Astrocyte (in vitro differentiated cells and primary cell): ENCODE measurements at places on chromosomes 11 and 22.

GRCh38 chr11:33530815-33531214 is 169.8 kb downstream of the C11orf91 start:
- DNase-seq = peak; percentile 82

DNA sequence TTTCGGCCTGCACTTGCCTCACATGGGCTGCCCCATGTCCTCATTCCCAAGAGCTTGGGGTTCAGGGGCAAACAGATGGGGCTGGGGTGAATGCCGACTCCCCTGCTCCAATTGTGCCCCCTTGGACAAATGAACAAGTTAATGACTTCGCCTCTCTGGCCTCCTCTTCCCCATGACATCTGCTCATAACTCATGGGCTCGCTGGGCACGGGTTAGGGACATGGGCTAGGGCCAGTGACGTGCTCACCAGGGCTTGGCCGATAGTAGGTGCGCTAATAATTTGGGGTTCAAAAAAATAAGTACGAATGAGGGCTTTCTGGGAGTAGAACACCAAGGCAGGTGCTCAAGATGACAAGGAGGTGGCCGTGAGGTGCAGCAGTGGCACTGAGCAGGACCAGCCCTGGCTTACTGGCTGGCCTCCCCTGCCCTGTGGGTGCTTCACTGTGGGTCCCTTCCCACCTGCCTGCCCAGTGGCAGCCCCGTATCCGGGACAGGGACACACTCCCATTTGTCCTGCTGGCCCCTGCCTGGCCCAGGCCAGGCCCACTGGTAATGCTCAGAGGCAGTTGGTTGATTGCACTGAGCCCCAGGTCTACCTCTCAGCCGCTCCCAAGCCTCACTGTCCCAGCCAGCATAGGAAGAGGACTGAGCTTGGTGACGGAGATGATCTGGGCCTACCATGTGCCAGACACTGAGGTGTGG is 12.3 kb downstream of the CBX6 start:
- DNase-seq = no peak

DNA sequence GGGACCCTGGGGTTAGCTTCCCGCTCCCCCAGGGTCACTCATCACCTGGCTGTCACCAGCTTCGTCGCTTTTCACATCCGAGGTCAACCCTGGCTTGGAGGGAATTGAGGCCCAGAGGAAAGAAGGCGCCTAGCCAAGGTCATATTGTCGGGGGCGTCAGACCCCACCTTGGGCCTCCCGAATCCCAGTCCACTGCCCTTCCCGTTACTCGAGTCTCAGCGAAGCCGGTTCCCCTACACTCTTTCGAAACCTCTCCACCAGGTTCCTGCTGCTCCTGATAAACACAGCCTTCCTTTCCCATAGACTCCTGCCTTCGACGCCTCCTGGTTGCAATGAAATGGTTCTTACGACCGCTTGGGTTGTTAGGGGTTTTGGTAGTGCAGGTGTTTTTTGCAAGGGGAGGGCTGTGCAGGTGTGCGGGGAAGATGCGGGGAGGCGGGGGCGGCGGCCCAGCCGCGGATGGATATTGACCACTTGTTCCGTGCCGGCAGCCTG is 642 bp downstream of the NAA40 start:
- no peak for DNase-seq

- peak; percentile 67 for DNase-seq
Observed at GRCh38 chr11:35550374-35551036, 25.1 kb upstream of the PAMR1 start.

- peak; percentile 54 for DNase-seq
Observed at GRCh38 chr11:65305501-65306268, 9.0 kb upstream of the CDC42EP2 start.

- DNase-seq = no peak
Observed at GRCh38 chr11:17988465-17988864, 24.4 kb downstream of the SERGEF start.

DNA sequence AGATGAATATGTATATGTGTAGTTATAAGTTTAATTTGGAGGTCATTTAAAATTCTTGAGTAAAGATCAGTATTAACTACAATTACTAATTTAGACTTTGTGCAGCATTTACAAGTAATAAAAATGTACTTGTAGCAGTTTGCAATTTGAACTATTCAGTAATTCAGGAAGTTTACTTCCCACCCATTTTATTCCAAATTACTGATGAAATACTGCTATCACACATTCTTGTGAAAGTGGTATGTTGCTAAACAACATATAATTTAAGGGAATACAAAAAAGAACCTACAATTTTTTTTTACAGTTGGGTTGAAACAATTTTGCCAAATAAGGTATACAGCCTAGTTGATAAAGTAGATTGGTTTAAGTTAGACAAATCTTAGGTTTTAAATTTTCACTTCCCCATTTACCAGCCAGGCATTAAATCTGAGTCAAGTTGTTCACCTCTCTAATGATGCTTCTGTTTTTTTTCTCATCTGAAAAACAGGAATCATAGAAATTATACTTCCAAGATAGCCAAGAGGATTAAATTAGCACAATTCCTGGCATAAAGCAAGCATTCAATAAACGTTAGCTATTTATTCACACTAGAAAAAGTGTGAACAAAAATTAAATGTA is 45.3 kb downstream of the ZBTB44 start:
- no peak for DNase-seq

DNA sequence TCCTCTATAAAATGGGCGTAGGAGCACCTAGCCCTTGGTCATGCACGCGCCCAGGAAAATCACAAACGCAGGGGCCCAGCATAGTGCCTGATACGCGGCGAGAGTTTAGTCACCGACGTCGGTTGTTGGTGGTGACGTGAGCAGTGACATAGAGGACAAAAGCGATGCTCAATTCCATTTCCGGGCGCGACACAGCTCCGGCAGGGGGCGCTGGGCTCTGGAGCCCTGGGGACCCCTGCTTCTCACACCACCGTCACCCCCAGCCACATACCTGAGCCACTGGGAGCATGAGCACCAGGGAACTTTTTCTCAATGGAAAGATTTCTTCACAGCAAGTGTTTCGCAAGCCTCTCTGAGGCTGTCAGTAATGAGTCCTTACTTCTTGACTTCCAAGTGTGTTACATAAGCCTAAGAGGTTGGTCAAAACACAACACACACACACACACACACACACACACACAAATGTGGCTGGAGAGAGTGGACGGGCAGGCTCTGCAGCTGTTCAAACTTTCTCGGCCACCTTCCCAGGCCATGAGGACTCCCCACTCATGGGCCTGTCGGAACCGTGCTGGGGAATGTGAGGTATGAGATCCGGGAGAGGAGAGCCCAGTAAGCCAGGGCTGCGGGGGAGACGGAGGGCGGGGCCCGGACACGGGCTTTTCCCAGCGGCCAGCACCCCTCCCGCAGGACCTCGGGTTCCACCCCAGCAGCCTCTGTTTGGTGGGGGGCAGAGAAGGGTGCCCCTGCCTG is 36.9 kb upstream of the LINC01488 start:
- DNase-seq = peak; percentile 90

- DNase-seq = no peak
Observed at GRCh38 chr11:67119585-67120391, 725 bp downstream of the KDM2A start.

GRCh38 chr11:65204646-65205601 is 23.2 kb downstream of the CAPN1 start:
- no peak for DNase-seq

DNA sequence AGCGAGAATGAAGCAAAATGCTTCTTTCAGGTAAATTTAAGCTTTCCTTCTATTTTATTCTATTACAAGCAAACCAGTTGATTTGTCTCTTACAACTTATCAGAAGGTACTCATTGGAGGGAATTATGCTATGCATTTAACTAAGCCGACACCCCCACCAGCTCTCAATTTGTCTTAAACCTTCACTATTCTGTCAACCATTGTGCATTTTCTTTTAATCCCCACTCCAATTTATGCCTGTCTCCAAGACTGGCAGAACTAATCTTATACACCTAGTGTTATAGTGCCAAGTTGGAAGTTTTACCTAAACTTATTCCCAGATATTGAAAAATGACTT is 12.5 kb downstream of the TAF1D start:
- no peak for DNase-seq

DNA sequence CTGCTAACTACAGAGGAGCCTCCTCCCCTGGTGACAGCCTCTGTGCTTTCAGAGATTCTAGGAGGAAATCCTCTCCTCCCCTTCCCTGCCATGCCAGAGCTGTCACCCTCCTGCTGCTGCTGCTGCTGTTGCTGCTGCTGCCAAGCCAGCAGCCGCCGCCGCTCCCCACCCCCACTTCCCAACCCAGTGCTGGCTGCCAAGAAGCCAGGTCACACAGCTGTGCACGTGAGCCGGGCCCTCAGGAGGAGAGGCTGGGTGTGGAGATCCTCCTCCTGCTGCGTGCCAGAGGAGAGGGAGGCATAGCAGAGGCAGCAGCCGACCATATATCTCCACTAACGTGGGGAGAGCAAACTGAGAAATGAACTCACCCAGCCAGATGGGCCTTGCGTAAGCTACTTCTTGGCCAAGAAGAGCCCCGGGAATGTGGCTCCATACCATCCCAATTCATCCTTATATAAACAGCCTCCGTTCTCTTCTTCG is 12.4 kb downstream of the CRY2 start:
- peak; percentile 93 for DNase-seq

- peak; percentile 45 for DNase-seq
Observed at GRCh38 chr11:123103326-123103980, 41.5 kb upstream of the HSPA8 start.

DNA sequence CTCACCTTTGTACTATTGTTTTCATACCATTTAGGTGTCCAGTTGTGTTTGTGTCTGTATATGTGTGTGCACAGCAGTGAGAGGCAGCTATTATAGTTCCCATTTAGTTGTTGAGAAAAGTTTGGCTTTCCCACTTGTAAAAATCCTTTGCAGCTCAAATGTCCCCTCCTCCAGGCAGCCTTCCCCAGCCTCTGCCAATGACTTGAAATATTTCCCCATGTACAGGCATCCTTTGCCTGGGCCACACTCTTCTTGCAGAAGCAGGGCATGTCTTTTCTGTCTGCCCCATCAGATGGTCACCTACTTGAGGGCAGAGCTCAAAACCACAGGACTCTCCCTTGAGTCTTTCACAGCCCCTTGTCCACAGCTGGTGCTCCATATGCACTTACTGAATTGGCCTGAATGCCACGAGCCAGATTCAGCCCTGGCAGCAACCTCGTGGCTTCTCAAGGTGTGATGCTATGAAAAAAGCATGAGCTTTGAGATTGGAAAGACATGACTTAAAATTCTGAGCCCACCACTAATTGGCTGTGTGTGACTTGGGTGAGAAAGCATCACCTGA is 39.3 kb downstream of the MYEOV start:
- DNase-seq = no peak

DNA sequence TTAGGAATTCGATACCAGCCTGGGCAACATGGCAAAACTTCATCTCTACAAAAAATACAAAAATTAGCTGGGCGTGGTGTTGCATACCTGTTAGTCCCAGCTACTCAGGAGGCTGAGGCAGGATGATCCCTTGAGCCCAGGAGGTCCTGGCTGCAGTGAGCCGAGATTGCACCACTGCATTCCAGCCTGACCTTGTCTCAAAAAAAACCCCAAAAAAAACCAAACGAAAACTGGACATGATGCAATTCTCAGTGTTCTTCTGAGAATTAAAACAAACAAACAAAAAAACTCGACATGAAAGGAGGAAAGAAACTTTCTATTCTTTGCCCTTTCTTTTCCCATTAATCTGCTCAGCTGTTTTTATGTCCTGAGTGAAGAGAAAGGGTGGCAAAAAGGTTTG is 7.4 kb downstream of the MED17 start:
- no peak for DNase-seq

DNA sequence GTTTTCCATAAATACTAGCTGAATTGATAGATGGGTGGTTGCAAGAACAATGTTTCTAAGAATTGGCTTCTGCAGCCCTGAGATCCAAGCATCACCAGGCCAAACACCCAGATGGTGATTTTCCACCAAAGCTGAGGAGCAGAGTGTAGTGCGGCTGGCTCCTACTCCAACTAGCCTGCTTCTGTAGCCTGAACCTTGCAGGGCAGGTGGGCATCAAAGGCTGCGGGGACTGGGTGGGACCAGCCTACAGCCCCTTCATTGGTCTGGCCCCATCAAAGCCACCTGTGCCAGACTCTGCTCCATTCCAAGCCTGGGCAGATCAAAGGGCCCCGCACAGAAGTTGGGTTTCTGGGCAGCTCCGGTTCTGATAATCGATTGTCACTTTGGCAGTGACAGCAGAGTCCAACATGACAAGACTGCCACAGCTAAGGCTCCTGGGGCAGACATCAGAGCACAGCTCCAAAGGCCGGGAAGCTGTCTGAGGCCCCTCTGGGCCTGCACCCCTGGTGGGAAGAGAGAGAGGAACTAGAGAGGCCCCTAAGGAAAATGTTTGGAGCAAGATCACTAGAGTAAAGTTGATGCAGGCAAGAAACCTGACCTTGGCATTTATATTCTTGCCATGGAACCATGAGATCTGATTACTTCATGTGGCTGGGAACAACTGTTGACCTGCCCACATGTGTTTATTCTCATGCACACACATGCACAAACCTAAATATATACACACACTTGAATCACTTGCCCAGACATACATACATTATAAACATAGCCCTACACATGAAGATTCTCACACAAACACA is 582.9 kb downstream of the INSC start:
- no peak for DNase-seq

- DNase-seq = peak; percentile 62
Observed at GRCh38 chr11:95671768-95672167, 117.8 kb downstream of the FAM76B start.

DNA sequence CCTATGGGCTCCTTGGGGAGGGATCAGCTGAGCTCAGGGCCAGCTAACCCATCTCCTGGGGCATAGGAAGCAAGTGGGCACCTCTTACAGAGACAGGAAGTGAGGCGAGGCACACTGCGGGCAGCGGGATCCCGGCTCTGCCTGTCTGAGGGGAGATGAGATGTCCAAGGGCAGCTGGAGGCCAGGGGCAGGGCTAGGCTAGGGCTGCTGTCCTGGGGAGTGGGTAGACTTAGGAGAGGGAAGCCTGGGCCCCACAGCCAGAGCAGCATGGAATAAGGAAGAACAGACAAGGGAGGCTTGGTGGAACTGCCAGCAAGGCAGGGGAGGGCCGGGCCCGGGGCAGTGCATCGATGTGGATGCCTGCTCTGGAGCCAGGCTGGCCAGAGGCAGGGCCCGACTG is 76.3 kb downstream of the MORC2 start:
- no peak for DNase-seq

- peak; percentile 76 for DNase-seq
Observed at GRCh38 chr11:35725885-35726284, 63.3 kb downstream of the TRIM44 start.

- no peak for DNase-seq
Observed at GRCh38 chr22:37763012-37763411, 44.7 kb upstream of the GCAT start.
